ENCODE measurements at places on chromosomes 5 and 9. TPM values are rescaled to one million over a fixed set of nuclear protein-coding genes. Genes with fewer than 3 reads are reported as not detected.

GRCh38 chr5:76199336-76200318 is 116.4 kb downstream of the SV2C start:
- no peak for ATAC-seq

The INSL6 gene
- 0.47 TPM for total RNA-seq

GRCh38 chr9:136310273-136311030 is 6.6 kb upstream of the CCDC187 start:
- ATAC-seq, result no peak

The SPATA31D4 gene
- total RNA-seq, result not detected

The NME5 gene
- total RNA-seq, result not detected

The ARSI gene
- total RNA-seq, result 3.3 TPM

GRCh38 chr9:15354713-15355112 is 47.7 kb upstream of the TTC39B start:
- ATAC-seq, result no peak

- no peak for ATAC-seq
Measured at GRCh38 chr5:63022403-63022802, 443.8 kb downstream of the LRRC70 start.

GRCh38 chr5:65105301-65105700 is 336.6 kb downstream of the CWC27 start:
- ATAC-seq, result no peak

DNA sequence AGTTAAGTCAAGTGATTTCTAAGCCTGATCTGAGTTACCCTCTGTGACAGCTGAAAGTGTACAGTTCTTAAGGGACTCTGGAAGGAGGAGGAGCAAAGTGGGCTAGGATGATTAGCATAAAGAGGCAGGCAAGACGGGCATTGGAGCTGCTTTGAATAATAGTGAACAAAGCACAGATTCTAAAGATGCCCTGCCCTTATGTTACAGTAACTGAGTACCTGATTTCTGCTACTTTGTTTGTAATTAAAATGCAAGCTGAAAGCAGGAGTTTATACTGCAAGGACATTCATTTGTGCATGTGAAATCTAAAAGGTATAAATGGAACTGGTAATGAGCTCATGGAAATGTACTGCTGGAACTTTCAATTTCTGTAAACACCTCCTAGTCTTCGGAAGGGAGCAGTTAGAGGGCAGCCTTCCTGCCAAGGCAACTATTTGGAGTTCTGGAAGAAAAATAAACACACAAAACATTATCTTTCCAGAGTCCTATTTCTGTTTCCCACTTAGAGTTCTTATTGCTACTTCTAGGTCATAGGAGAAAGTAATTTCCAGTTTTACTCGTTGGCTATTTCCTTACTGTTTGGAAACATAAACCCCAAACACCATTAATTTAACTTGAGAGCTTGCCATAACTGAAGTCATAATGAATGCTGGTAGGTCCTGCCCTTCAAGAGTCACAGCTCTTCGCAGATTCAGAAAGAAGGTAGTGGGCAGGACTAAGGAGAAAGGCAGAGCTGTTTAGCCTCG is at the start of gene RANBP3L:
Gene RANBP3L, minus strand, starts transcription at position 45 of the 746 bp plus-strand sequence. CDS start 486 bp downstream, outside the sequence.
- ATAC-seq, result peak; percentile 42

GRCh38 chr9:124285903-124286291 is 28.1 kb downstream of the NEK6 start:
- peak; percentile 50 for ATAC-seq

The LCN9 gene
- not detected for total RNA-seq

The HNRNPA0 gene
- total RNA-seq, result 33.0 TPM

DNA sequence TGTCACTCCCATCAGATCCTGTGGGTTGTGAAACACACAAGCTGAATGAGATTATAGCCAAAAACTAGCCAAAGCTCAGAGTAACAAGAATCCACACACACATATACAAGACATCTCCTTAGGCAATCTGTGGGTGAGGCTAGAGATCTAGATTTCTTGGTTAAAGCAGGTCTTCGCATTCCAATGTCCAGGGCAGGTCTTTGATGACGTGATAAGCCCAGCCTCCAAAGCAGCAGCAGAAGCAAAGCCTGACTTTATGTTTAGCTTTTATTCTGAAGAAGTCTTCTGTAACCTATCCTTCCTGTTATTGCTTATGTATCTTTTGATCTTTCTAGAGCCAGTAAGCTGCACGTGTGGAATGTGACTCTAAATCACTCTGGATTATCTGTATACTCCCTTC is 199.1 kb upstream of the SLC30A5 start:
- ATAC-seq, result peak; percentile 14

GRCh38 chr9:71270554-71270953 is 149.1 kb upstream of the TRPM3 start:
- no peak for ATAC-seq

GRCh38 chr5:158139161-158139560 is 280.2 kb upstream of the CLINT1 start:
- no peak for ATAC-seq

DNA sequence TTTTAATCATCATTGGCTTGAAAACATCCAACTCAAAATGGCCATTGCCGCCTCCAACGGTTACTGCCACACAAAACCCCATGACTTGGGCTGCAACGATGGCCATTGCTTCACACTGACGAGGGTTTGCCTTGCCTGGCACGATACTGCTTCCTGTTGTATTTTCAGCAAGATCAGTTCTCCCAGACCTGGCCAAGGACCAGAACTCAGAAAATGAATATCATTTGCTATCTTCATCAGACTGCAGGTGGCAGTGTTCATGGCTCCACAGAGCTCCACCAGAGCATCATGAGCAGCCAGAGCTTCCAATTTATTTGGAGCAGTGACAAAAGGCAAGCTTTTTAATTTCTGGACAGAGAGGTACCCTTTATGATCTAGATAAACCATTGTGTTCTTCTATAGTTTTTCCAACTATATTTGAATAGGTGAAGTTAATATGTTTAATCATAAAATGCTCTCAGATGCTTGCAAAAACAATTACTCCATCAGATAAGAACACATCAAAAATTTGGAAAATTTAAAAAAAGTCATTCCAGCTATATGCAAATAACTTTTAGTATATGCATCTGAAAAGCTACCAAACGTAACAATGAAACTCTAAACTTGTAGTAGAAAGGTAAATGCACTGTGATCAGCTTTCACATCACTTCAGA is 10.4 kb downstream of the AMACR start:
- ATAC-seq, result no peak

DNA sequence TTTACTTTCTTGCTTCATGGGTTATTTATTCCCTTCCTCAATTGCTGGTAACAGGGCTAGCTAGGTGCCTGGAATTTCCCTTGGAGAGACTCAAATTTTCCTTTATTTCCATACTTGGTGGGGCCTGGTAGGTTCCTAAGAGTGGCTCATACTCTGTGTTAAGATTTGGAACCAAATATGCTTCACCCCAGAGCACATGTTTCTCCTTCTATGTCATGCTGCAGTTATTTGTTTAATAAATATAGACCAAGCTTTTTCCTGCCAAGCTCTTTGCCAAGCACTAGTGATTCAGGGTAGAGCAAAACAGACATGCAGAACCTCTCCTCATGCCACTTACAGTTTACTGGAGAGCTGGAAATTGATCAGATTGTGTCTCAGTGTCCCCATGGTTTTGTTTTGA is 290.3 kb upstream of the SGCD start:
- ATAC-seq, result no peak

The TTC23L gene
- total RNA-seq, result 2.0 TPM

DNA sequence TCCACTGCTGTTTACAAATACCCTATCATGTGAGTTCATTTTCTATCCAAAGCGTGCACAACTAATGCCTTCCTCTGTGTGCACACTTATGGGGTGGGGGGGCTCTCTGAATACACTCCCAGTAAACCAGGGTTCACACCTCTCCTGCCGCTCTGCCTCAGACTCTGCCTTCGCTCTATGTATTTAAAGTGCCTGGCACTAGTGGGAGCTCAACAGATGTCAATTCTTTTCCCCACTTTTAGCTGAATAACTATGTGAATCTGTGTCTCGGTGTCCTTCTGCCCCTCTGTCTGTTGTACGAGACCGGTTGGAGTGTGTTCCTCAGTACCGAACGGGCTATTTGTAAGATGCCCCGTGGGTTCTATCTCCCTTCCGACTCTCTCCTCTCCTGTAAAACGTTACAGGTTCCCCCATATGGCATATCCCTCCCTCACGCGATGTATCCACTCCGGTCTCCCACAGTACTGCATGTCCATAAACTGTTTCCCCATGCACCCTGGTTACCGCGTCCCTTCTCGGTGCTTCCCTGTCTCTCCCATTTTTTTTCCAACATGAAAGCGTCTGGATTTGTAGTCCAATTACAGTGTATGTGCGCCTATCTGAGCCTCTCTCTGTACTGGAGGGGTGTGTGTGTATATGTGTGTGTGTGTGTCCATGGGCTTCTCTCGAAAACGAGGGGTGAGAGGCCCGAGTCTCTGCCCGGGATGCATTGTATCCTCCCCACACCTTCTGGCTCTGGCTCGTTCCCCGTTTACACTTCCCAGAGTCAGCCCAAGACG is 1.6 kb downstream of the ELL2 start:
- no peak for ATAC-seq
